ENCODE measurements at places on chromosomes 2 and 18.

DNA sequence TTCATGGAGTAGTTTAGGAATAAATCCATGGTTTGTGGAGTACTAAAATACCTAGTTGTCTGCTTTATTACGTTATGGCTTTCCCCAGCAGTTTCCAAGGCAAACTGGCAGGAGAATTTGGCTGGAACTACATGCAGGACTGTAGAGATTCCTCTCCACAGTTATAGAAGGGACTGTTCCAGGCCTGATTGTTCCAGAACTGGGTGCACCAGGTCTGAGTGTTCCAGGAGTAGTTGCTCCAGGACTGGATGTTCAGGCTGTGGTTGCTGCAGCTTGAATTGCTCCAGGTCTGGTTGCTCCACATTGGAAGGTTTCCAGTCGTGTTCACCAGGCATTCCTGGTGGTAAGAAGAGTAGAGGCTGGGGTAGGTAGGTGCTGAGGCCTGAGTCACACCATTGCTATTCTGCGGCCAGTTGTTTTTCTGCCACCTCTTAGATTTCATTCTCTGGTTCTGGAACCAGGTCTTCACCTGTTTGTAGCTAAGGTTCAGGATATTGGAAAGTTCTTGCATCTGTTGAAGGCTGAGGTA lies 28.1 kb downstream of the SGPP2 start:
- DNase-seq: no peak

GRCh38 chr2:170360546-170361089 lies 182.7 kb downstream of the MYO3B start:
- no peak for DNase-seq

GRCh38 chr2:19178175-19178574 lies 180.2 kb downstream of the OSR1 start:
- DNase-seq: no peak

DNA sequence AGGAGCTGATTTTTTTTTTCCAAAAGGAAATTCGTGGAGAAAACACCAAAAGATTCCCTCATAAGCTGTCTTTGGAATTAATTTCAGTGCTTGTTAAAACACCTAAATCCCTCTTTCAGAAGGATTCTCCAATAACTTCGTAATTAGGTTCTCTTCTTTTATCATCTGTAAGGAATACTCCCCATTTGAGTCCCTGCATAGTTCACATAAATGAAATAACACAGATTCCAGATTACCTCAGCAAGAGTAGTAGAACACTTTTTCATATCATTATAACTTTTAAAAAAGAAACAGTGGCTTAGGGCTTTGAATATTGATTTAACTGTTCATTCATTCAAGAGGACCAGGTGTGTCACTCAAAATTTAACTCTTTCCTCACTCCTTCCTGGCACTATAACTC lies 55.5 kb downstream of the ARHGAP28 start:
- DNase-seq: no peak

- DNase-seq: no peak
These were observed 77.4 kb upstream of the NPAS2 start for GRCh38 chr2:100742277-100743254.

DNA sequence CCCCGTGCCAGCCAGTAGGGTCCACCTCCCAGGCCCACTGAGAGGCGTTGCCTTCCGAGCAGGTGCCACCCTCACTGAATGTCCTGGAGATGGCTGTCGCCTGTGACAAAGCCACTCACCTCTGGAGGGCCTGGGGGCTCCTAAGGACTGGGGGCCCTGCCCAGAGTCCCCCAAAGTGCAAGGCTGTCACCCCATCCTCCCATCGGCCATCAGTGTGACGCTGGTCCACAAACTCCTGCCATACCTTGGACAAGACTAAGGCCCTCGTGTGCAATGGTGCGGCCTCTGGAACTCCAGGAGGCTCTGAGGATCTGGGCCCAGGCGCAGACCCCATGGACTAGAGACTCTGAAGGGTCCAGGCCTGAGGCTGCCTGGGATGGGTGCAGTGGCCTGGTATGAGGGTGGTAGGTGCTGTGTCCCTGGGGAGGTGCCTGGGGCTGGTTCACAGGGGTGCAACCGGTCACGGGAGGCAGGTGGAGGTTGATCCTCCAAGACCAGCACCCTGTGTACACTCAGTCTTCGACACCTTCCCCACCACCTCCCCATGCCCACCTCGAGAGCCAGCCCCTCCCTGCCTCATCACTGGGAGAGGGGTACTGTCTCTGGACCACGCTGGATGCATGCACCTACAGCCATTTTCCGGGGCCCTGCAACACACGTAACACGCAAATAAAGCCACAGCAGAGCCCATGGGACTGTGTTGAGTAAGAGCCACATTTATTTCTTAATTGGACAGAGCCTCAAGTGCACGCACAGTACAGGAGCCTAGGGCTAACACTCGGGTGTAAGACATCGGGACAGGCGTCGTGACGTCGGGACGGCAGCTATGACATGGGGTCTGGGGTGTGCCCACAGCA lies 21.6 kb downstream of the AQP12A start:
- no peak for DNase-seq

- DNase-seq: no peak
These were observed 68.1 kb upstream of the PELI1 start for GRCh38 chr2:64212346-64212745.

DNA sequence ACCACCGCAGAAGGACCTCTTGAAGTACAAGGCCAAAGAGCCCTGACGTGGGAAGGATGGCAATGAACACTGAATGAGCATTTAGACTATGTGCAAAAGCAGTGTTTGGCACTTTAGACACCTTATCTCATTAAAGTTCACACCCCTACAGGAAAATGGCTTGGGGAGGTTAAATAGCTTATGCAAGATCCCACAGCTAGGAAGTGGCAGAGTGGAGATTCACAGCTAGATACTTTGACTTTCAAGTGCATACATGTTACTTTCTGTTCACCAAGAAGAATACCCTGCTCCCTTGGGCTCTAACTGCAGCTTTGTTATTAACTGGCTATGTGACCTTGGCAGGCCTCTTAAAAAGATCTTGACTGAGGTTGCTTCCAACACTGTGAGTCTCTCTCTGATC lies 58.2 kb downstream of the ICOS start:
- DNase-seq: no peak
